ENCODE measurements at places on chromosomes 2 and 18.

DNA sequence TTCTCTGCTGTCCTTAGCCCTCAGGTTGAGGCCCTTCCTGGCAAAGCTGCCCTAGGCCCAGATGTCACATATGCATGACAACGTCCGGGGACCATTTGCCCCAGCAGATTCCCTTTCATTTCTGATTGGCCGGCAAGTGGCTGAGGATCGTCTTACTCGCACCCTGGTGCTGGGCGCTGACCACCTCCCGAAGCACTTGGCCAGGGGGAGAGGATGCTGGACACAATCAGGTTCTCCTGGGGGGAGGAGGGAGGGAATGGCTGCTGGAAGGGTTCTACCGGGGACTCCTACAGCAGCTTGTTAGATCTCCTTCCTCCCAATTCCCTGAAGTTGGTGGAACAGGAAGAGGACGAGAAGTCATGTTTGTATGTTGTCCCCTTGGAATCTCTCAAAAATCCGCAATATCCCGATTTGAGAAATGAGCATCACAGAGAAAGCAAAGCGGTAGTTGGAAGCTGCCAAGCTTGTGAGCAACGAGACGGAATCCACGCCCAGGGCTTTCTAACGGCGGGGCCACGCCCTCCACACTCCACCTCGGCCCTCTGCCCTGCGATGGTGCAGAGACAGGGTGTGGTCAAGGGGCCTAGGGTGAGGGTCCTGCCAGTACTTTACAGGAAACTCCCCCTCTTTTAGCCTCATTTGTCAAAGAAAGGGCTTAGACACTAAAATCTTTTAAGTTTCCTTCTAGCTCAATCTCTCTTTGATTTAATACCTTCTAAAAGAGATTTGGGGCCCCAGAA is 61.8 kb upstream of the YWHAQ start:
- DNase-seq: no peak

DNA sequence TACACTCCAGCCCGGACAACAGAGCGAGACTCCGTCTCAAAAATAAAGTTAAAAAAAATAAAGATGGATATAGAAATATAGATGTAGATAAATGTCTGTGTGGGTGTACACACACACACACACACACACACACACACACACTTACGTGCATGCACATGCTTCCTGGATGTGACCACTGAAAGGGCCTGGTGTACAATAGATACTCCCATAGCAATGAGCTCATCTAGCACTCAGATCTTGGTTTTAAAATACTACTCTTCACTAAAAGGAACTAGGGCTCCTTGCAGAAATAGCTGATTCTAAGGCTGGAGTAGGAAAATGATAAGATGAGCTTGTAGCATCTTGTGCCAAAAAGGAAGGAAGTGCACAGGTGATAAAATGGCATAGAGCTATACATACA is 39.1 kb downstream of the ROCK2 start:
- no peak for DNase-seq

GRCh38 chr2:215644233-215644897 is 208.5 kb upstream of the FN1 start:
- DNase-seq: no peak

DNA sequence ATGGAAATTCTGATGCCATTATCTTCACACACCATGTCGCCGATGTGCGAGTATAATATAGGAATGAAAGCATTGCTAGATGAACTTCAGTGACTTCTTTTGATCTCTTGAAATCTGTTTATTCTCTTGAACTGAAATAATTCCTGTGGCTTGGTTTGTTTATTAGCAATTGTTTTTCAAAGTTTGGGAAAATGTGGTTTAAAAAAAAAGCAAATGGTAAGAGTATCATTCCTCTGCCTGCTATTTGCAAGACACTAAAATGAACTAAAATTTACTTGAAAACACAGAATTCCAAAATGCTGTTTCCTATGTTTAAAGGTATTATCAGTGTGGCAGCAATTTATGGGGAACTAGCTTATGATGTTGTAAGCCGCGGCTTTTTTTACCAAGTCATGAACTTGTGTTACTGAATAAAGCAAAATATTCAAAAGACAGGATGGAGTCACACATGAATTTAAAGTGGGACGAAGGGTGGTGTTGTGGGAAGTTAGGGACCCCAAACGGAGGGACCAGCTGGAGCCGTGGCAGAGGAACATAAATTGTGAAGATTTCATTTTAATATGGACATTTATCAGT is 96.4 kb downstream of the COLEC12 start:
- DNase-seq: no peak

DNA sequence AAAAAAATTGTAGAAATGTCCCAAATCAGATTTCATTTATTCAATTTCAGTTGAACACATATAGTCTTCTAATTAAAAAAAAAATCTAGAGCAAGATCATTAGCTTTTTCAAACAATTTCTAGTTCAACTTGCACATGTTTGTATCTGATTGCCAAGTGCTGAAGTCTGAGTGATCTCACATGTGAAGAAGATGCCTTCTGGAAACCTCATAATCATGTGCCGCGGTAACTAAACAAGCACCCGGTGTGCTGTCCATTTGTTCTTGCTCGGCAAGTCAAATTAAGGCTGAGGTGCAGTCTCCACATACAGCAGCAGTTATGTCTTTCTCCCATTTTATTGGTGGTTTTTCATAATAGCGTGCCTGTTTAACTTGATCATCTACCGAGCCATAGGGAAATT is 18.7 kb downstream of the CABLES1 start:
- DNase-seq: no peak
